ENCODE measurements at places on chromosomes 7 and 10. TPM values are rescaled to one million over a fixed set of nuclear protein-coding genes. Genes with fewer than 3 reads are reported as not detected.
A peak's percentile ranks its signal among the peaks of the same experiment; 100 is the strongest.

The OPN4 gene
- 4.2 TPM for total RNA-seq

The NKX6-2 gene
- total RNA-seq = 0.09 TPM

The VGF gene
- total RNA-seq = not detected

The AKR1C1 gene
- total RNA-seq = 206 TPM

The BAMBI gene
- total RNA-seq = 0.31 TPM

The CFAP70 gene
- total RNA-seq = 0.20 TPM

The RSU1 gene
- total RNA-seq = 24.2 TPM

The CYP2C19 gene
- total RNA-seq = not detected

The GPR26 gene
- total RNA-seq = not detected

The CALML5 gene
- not detected for total RNA-seq

The GPRIN2 gene
- not detected for total RNA-seq

The ZNF804B gene
- total RNA-seq = not detected

The ZNF775 gene
- 3.4 TPM for total RNA-seq

The ADRB1 gene
- total RNA-seq = not detected

The TCF7L2 gene
- 5.0 TPM for total RNA-seq

DNA sequence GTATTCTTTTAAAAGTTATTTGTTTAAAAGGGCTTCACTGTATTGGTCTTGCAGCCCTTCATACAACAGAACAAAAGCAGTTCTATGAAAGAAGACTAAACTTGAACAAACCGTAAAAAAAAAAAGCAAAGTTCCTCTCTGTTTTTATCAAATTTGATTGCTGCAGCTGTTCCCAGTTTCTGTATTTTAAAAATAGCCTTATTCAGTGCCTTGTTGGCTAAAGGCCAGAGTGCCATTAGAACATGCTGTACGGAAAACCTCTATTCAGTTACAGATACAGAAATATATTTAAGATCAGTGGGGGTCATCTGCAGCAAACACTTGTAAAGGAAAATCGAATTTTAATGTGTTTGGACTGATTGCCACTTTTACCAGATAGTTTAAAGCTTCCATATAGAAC, 207.8 kb upstream of the ETV1 start:
- DNase-seq = no peak

- no peak for DNase-seq
Measured at GRCh38 chr7:106121189-106121810, 9.2 kb upstream of the SYPL1 start.

DNA sequence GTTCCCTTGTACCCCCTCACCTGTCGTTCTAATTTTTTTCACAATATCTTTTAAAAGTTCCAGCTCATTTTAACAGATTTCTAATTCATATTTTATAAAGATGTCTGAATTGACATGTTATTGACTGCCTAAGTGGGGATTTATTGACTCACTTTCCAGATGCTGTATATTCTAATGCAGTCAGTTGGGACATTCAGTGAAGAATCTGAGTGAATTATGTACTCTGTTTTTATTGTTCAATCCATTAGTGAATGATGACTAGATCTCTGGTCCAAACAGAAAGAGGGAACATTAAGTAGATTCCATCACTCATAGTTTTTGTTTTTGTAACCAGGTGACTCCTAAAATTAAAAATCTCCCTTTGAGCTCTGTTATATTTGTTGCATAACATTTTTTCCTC, 54.3 kb downstream of the LOXL4 start:
- DNase-seq = no peak

- DNase-seq = no peak
Measured at GRCh38 chr7:25139536-25139935, 14.5 kb upstream of the CYCS start.

DNA sequence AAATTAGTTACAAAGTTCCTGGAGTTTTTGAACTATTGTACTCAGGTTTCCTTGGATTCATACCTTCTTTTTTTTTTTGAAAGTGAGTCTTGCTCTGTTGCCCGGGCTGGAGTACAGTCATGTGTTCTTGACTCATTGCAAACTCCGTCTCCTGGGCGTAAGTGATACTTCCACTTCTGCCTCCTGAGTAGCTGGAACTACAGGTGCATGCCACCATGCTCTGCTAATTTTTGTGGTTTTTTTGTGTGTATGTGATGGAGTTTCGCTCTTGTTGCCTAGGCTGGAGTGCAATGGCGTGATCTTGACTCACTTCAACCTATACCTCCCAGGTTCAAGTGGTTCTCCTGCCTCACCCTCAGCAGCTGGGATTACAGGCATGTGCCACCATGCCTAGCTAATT, 22.3 kb downstream of the MCM10 start:
- no peak for DNase-seq

GRCh38 chr7:99140813-99141212, 3.1 kb downstream of the SMURF1 start:
- no peak for DNase-seq

DNA sequence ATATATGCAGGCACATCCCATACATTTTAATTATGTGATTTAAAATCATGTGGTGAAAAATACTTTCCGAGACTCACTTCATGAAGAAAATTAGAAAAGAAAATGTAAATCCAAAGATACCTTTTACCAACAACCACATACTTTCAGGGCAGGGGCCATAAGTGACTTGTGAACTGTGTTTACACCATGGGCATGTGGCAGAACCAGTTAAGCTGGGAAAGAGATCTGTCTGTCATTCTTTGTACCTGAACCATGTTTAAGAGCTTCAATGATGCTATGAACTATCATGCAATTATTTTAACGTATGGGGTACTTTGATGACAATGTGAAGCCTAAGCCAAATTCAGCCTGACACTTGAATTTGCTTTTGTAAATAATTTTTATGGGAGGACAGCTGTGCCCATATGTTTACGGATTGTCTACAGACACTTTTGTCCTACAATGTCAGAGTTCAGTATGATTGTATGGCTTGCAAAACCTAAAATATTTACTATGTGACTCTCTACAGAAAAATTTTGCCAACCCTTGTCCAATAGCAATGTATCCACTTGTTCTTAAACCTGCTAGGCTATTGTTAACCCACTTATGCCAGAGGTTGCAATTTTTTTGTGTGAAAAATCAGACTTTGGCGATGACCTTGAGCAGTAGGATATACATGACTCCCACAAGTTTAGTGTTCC, 654.6 kb downstream of the TNS3 start:
- no peak for DNase-seq

- DNase-seq = no peak
Measured at GRCh38 chr7:111368381-111369065, 193.8 kb downstream of the IMMP2L start.

DNA sequence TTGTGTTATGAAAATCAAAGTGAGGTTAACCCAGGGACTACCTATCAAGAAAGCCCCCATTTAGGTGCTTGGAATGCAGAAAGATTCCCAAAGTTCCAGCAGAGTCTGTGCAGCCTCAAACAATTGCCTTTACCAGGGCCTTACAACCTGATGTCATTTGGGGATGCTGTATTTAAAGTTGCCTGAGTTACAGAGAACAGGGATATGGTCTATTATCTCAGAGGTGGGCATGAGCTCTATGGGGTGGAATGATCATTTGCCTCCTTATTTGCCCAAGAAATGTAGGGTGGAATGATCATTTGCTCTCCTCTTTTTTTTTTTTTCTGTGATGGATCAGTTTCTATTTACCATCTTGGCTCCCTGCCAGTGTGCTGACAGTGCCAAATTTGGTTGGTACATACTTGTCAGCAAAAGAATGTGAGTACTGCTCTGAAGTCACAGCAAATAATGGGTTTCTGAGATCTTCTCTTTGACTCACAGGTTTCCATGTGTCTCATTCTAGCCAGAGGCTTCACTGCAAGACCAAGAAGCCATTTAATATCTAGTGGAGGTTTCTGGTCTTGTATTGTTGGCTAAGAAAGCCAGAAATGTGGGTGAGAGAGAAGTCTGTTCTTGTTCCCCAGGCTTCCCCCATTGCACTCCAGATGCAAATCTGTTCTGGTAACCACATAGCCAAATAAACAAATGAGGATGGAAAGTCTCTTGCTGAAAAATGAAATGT, 45.5 kb upstream of the ZNRF2 start:
- DNase-seq = no peak

DNA sequence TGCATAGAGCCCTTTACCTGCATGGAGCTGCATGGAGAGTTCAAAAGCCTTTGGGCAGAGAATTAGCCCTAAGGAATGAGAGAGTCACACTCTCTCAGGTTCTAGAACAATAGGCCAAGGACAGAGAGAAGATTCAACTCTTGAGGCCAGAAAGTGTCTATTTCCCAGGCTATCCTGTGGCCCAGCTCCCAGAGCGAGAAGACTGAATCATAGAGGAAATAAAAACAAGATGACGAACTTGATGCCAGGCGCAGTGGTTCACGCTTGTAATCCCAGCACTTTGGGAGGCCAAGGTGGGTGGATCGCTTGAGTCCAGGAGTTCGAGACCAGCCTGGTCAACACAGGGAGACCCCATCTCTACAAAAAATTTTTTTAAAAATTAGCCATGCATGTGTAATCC, 18.3 kb upstream of the PODXL start:
- DNase-seq = no peak

DNA sequence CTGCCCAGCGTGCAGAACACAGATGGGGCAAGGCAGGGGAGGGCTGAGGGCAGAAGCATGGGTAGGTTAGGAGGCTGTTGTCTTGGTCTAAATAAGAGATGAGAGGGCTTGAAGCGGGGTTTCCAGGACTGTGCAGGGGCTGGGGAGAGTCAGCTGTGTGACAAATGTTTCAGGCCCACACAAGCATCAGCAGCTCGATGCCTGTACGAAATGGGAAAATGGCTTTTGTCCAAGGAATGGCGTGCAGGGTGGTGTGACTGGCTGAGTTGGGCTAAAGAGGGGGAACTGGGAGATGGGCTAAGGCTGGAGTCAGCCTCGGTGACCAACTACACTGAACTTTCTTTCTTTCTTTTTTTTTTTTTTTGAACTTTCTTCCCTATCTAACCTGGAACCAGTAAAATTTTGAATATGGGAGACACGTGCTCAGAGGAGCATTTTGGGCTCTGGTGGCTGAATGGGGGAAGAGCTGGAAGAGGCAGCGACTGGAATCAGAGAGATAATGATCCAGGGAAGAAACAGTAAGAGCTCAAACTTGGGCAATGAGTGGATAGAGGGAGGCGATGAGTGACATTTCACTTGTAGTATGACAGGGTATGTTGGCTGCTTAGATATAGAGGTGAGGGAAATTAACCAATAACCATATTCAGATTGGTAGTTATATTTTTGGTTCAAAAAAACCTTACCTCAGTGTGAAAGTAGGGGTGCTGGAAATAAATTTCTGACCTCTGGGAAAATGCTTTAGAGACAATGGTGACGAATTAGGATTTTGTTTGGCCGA, 10.2 kb upstream of the EPHA1 start:
- no peak for DNase-seq

GRCh38 chr7:8211725-8212096, 50.3 kb downstream of the ICA1 start:
- peak; percentile 18 for DNase-seq

DNA sequence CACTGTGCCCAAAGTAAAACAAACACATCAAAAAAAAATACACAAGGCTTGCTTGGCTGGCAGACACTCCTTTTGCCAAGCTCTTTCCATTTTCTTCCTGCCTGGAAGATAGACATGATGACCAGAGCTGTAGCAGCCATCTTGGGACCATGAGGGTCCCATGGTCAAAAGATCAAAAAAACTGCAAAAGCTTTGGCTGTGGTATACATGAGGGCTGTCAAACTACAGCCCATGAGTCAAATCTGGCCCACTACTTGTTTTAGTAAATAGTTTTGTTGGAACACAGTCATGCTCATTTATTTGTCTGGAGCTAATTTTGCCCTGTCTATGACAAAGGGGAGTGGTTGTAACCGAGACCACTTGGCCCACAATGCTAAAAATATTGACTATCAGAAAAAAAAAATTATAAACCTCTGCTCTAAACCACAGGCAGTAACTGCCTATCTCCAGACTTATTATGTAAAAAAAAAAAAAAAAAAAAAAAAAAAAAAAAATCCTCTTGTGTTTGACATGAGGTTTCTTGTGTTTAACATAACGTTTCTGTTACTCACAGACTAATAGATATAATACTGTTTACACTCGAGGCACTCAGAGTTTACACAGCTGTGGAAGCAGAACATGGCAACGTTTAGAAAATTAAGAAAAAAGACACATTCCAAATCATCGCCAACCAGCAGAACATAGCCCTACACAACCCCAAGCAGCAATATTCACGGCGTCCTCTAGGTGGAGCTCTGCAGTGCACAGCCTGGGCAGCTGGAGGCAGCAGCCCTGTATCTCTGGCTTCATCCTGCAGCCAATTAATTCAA, 36.9 kb downstream of the ASB13 start:
- peak; percentile 36 for DNase-seq

DNA sequence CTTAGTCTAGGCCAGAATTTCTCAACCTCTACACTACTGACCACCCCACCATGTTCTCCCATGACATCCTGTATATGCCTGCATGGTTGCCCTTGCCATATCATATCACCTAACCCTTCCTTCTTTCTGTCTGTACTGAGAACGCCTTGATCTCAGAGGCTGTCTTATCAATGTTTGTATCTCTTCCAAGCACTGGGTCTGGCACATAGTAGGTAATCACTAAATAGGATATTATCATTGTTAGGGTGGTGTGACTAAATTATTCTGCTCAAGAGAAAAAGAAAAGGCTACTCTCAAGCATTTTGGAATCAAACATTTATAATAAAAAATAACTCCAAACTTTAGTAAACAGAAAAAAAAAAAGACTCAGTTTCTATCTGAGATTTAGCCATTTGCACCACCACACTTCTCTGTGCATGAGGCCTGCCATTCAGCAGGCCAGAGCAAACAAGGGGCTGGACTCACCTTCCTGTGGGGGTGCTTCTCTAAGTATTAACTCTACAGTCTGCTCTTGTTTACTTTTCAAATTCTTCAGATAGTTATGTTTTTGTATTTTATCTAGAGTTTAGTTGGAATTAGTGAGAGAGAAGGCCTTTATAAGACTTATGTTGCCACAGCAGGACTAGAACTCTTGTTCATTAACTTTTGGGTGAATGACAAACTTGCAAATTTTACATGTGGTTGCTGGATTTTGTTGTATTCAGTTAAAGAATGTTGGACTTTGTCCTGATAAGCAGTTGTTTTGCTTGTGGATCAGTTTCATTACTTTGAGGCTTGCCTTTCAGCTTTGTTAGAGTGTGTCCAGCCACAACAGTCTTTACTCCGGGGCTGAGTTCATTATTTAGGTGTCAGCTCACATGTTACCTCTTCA, 5.4 kb downstream of the AGBL3 start:
- DNase-seq = no peak

DNA sequence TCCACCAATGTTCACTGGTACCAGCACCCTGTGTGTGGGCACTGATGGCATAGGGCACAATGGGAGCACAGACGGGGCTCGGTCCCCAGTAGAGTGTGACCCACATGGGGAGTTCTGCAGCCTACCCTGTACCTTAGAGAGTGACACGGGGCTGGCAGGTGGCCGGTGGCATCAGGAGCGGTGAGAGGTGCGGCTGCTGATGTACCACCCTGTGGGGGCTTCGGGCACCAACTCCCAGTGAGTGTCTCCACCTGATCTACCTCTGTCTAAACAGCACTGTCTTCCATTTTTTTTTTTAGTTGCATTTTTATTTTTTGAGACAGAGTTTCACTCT, 4.1 kb downstream of the JAKMIP3 start:
- DNase-seq = no peak

Data from gastrocnemius medialis (tissue), 4 donors.